ENCODE measurements at places on chromosomes 4 and X.

DNA sequence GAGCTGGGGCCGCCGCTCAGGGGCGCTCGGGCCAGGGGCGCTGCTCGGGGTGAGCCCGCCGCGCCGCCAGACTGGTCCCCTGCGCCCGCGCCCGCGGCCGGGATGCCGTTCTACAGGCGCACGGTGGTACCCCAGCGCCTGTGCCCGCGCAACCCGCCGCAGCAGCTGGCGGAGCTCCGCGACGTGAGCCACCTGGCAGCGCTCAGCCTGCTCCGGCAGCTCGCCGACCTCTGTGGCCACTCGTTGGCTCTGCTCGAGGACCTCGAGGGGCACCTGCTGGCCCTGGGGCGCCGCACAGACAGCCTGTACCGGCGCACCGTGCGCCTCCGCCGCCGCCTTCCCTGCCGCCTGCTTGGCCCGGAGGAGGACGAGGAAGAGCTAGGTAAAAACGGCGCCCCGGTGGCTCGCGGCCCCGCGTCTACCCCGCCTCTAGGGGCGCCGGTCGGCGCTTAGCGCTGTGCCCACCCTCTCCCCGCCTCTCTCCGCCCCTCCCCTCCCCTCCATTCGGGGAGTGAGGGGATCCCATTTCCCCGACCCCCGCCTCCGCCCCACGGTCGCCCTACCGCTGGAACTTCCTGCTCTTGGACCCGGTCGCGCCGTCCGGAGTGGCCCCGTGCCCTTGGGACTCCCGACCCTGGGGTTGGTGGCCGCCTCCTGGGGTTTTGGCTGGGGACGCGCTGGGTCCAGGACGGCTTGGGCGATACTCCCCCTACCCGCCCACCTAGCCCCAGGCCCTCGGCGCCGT, 513 bp downstream of the NHSL2 start:
- DNase-seq: peak; percentile 75

DNA sequence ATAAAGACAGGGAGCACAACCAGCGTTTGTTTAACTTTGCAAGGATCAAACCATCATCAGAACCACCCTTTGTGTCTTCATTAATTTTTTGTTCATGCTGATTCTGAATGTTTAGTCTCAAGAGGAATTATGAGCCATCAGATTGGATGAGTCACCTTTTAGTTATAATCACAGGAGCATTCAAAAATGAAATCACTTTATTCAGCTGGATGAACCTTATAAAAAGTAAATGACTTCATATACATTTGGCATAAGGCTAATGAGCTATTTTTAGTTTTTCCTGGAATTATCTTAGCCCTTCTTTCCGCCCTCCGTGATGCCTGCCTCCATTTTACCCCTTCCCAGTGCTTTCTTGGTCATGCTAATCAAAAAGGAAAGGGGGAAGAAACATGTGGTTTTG, 103.6 kb downstream of the SORBS2 start:
- DNase-seq: no peak

DNA sequence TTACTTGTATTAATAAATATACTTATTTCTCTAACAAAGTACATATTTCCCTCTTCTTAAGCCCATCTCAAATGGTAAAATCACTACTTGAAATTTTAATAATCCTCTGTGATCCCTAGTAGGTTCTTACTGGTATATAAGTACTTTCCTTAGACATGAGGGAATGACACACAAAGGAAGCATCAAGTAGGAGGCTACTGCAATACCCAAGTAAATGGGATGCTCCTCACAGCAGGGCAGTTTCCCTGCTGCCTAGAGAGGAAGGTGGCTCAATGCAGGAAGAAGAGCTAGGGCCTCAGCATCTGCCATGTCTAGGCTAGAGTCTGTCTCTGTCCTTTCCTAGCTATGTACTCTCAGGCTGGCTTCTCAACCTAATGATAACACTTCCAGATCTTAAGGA, 122.1 kb upstream of the DIPK2B start:
- no peak for DNase-seq

- DNase-seq: peak; percentile 42
Measured at GRCh38 chrX:1468250-1468772, 15.6 kb upstream of the ASMTL start.

- no peak for DNase-seq
Measured at GRCh38 chrX:131067846-131068745, 9.9 kb downstream of the ARHGAP36 start.

DNA sequence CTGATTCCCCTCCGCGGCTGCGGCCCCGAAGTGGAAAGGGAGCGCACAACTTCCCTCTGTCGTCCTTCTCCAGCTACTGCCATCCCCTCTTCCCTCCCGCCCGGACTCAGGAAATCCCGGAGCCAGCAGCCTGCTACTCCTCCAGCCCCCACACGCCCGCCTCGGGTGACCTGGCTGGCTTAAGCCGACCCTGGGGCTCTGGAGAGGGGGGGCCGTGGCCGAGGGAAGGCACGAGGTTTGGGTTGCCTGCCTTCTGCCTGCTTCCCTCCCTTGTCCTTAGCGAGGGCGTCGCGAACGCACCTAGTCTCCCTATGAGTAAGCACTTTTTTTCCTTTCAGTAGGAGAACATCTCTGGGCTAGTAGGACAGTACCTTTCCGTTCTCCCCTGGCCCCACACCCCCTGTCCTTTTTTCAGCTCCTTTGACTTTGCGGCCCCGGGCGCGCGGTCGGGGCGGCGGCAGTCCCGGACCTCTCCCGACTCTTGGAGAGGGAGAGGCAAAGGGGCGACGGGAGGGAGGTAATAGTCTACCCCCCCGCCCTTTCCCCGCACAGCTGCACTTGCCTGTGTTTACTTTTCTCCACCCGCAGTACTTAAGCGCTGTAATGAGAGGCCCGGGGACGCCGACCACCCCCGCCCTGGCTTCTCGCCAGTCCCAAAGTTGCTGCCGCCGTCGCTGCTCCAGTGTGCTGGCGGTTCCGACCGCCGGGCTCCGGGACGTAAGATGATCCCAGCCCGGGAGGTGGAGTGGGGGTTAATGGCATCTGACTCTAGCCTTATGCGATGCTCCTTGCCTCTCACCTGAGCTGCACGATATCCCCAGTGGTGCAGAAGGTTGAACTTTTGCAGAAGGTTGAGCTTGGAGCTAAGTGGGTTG, 868 bp downstream of the PLS3 start:
- peak; percentile 73 for DNase-seq

DNA sequence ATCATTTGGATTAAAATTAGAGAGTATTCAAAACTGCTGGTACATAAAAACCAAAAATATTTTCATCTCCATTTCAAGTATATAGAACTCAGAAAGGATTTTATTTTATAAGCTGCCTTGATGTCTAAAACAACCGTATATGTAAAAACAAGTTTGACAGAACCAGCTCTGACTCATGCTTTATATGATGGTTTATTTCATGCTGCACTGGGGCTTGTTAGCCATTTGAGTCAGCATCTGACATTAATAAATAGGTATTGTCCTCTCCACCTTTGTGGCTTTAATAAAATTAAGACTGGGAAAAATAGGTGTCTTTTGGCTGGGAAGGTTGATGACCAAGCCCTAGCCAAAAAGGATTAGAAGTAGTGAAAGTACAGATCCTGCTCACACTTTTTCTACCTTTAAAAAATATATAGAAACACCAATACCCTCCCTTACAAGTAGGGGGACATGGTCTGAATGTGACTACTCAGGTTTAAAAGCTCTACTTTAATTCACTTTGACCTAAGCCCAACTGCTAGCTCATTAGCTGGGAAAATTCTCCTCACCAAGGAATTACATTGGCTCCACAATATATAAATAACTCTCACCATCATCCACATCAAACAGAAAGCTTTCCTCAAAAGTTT, 228.1 kb downstream of the ADAMTS3 start:
- no peak for DNase-seq

DNA sequence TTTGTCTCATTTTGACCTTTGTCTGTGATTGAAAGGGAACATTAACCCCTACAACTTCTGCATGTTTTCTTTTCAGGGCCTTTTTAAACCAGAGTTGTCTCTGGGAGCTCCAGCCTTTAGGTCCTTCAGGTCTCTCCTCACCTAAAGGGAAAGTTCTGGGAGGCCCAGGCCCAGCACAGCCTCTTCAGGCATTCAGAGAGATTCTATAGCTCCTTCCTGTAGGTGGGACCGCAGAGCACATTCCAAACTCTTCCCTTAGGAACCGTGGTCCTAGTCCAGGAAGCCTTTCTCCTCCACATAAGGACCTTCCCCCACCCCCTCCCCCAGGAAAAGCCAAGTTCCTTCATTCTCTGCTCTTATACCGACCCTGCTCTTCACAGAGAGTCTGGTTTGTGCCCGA, 14.9 kb downstream of the NKX6-1 start:
- no peak for DNase-seq

DNA sequence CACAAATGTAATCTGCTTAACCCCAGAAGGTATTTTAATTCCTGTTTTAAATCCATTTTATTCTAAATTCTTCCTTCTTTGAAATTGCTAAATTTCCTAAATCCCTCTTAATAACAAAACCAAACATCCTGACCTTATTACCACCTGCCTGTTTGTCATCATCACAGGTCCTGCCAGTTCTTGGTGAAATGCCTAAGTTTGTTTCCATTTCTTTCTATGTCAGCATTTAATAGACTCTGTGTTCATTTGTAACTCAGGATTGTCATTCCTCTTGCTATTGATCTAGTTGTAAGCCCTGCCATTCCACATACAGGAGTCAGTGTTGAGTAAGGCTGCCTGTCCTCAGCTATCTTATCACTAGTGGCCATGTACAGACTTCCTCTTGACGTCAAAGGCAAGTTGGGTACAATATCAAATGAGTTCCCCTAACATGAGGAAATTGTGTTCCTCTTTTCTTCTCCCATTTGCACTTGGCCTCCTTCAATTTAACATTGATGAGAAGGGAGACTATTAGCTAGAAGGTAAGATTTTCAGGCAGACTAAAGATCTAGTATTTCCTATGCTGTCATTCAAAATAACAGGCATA, 440.1 kb downstream of the AFF2 start:
- no peak for DNase-seq

- no peak for DNase-seq
Measured at GRCh38 chr4:119518915-119519410, 109.6 kb downstream of the PDE5A start.

DNA sequence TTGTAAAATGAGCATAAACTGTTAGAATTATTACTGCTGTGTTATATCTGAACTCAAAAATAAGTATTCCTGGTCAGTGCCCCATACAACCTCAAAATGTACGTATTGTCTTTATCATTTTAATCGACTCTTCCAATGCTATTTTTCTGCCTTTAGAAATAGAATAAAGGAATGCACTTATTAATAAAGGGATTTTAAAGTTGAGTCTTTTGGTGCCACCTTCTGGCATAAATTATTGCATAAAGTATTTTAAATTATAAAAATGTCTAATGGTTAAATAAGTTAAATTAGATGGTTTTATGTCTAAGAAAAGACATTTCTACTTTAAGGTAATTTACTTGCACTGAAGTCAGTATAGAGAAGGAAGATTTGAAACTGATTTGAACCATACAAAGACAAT, 424.0 kb upstream of the NDST4 start:
- DNase-seq: no peak

DNA sequence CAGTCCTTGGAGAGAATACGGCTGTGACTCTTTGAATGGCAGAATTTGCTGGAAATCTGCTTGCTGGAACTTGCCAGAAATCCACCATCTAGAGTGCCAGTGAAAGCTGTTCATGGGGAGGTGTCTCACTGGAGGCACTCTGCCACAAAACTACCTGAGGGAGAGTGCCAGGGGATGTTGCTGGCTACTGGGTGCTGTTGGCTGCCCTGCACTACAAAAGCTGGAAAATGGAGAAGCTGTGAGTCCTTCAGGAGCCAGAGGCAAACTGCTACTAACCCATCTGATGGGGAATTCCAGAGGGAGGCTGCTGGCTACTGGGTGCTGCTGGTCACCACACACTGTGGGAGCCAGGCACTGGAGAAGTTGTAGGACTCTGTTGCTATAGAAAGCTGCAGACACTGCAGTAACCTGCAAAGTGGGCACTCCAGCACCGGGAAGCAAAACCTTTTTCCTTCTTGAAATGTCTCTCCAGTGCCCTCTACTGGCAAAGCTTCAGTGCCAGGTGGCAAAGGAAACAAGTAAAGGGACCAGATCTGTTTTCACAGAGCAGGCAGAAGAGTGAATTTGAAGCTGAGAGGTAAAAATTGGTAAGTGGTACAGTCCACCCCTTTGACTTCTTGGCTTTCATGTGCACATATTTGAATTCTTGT, 47.8 kb upstream of the HSD17B10 start:
- peak; percentile 56 for DNase-seq

- DNase-seq: no peak
Measured at GRCh38 chrX:153600032-153600373, 1.1 kb upstream of the CCNQ start.

- DNase-seq: no peak
Measured at GRCh38 chr4:142614621-142615323, 231.3 kb downstream of the INPP4B start.

GRCh38 chr4:44869222-44869882, 143.0 kb upstream of the GNPDA2 start:
- no peak for DNase-seq

- DNase-seq: no peak
Measured at GRCh38 chr4:76036855-76037254, 985 bp upstream of the CXCL11 start.

- no peak for DNase-seq
Measured at GRCh38 chr4:48620831-48621230, 130.8 kb downstream of the ZAR1 start.

DNA sequence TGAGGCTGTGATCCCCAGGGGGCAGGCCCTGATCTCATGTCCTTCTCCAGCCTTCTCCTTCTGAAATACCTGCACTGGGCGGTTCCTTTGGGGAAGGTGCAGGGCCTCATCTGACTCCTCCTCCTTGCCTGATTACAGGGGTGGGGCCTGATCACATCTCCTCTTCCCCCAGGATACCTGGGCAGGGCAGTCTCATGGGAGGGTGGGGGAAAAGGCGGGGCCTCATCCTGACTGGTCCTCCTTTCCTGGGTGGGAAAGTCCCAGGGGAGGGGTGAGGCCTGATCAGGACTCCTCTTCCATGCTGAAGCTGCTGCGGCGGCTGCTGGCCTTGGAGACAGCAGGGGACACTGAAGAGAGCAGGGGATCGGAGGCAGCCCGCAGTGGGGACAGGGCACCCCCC, 13.3 kb downstream of the TFE3 start:
- no peak for DNase-seq

- DNase-seq: no peak
Measured at GRCh38 chr4:48227662-48228061, 42.0 kb downstream of the TEC start.

DNA sequence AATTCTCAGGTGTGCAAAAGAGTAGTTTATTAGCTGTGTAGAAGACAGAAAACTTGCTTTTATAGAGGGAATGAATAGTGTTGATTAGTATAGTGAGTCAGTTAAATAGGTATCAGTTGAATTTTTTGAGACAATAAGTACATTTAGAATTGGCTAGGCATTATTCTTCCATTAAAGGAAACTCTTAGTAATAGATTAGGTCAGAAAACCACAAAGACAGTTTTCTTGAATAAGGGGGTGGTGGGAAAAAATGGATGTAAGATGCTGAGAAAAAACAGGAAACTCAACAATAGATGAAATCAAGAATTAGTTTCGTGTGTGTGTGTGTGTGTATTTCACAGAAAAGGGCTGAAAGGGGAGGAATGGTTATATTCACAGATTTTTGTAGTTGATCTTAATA, 16.8 kb downstream of the CD38 start:
- DNase-seq: no peak

GRCh38 chr4:82219346-82219745, 154.4 kb downstream of the HNRNPD start:
- DNase-seq: no peak

GRCh38 chr4:179804440-179804839, 2362.2 kb upstream of the AGA start:
- no peak for DNase-seq
